ENCODE measurements at places on chromosomes 13 and 19.

GRCh38 chr19:34172661-34173192 lies 423 bp downstream of the LSM14A start:
- peak; percentile 34 for DNase-seq

DNA sequence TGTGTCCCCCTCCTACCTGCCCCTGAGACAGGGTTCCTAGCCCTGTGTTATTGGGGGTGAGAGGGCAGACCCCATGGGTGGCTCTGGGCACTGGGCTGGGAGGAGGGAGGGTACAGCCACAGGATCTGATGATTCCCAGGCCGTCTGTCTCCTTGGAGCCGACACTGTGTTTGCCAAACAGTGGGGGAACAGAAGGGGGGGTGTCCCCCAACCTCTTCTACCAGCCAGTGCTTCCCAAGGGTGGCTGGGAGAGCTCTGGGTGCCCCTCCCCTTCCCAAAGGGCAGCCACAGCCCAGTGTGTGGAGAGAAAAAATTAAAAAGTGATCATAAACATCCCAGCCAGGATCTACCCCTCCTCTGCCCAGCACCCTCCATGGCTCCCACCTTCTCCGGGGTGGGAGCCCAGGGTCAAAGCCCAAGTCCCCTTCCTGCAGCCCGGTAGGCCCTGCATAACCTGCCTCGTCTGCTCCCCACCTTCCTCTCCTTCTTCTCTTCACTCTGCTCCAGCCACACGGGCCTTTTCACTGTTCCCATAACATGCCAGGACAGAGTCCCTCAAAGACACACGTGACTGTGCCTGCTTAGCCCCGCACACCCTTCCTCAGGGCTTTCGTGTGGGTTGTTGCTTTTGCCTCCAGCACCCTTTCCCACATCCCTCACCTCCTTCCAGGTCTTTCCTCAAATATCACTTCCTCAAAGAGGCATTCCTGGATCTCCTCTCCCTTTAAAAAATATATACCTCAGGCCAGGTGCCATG lies 1.4 kb upstream of the PLIN4 start:
- DNase-seq = no peak

DNA sequence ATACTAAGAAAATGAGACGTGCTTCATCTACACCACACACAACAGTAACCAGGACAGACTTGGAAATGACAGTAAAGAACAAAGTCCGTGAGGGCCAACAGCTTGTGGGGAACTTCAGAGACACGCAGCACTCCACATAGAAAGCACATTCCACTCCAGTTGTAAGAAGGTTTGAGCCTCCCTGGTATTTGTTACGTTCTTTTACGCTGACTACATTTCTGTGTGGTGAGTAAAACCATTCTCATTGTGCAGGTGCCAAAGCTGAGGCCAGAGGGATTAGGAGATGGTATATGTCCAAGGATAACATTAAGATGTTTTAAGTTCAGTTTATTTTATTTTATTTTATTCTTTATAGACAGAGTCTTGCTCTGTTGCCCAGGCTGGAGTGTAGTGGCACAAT lies 1189.9 kb downstream of the UQCRFS1 start:
- no peak for DNase-seq

GRCh38 chr13:80577285-80577684 lies 236.4 kb upstream of the SPRY2 start:
- no peak for DNase-seq

- DNase-seq = no peak
Measured at GRCh38 chr19:18425515-18426415, 6.6 kb downstream of the SSBP4 start.

GRCh38 chr13:30119476-30119875 lies 187.9 kb downstream of the KATNAL1 start:
- no peak for DNase-seq

GRCh38 chr19:37074819-37075362 lies 3.3 kb upstream of the ZNF420 start:
- no peak for DNase-seq

- DNase-seq = no peak
Measured at GRCh38 chr13:70107125-70107497, 515 bp upstream of the ATXN8OS start.

DNA sequence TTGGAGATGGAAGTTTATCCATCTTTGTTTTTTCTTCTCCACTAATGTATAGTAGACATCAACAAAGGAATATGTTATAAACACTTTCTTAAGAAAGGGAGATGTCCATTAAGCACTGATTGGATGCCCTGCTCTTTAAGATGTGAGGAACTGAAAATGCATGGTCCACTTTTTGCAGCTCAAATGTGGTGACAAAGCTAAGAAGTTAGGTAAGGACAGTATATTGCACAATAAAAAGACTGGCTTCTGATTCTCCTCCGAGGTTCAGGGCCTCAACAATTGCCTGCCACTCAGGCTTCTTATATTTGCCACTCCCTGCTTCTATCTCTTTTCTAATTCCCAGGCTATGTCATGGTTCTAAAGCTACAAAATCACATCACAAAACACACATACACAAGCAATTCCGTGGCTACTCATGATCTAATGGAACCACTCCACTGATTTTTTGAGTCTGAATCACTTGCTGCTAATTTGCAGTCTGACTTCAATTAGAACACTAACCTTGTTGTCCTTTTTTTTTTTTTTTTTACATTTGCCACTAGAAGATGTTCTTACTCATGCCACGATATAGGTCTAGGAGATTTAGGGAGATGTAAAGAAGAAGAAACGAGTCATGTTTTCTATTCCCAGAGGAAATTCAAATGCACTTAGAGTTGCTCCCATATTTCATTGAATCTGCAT lies 29.6 kb upstream of the TNFSF11 start:
- no peak for DNase-seq

DNA sequence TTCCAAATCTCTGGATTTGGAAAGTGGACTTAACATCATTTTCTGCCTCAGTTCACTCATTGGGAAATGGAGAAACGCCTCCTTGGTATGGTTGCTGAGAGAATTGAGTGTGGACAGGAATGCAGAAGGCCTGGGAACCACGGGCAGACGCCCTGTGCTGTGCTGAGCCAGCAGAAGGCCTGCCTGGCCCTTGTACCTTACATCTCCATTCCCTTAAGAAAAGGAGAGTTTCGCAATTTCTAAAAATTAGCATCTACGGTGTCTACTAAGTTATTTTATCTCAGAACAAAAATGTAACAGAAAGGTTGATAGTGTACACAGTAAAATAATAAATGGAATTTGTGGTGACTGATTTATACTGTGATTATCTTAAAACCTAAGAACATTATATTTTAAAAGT lies 78.7 kb downstream of the IPO5 start:
- DNase-seq = no peak

DNA sequence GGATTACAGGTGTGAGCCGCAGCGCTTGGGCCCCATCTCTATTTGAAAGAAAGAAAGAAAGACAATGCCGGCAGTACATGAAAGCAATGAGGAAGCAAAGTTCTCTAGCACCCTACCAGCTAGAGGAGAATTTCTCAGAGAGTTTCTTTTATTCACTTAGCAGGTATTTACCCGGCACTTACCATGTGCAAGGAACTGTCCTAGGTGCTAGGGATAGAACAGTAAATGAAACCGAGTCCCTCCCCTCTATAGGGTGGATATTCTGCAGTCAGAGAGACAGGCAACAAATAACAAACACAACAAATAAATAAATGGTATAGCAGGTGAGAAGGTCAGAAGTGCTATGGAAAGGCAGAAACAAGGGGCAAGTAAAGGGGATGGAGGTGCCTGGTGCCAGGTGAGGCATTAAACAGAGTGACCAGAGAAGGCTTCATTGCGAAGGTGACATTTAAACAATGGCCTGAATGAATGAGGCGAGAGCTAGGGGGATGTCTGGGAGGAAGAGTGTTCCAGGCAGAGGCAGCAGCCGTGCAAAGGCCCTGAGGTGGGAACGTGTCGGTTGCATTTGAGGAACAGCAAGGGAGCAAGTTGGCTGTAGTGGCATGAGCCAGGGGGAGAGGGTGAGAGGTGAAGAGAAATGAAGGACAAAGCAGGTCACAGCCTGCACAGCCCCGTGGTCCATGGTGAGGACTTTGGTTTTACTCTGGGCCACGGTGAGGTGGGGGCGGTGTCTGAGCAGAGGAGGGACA lies 10.8 kb upstream of the MYH14 start:
- no peak for DNase-seq

- no peak for DNase-seq
Measured at GRCh38 chr19:28868836-28869235, 344.1 kb downstream of the UQCRFS1 start.

DNA sequence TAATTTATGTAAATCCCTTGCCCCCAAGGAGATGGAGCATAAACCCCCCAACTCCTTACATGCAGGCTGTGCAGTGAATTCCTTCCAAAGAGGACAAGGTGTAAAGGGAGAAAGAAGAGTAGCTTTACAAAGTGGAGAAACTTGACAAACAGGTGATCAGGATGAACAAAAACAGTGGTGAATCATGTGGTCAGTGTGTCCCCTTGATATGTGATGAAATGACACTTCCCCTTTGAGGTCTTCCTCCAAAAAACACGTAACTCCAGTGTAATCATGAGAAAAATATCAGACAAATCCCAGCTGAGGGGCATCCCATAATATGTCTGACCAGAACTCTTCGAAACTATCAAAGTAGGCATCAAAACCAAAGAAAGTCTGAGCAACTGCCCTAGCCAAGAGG lies 29.5 kb upstream of the AKT2 start:
- no peak for DNase-seq

DNA sequence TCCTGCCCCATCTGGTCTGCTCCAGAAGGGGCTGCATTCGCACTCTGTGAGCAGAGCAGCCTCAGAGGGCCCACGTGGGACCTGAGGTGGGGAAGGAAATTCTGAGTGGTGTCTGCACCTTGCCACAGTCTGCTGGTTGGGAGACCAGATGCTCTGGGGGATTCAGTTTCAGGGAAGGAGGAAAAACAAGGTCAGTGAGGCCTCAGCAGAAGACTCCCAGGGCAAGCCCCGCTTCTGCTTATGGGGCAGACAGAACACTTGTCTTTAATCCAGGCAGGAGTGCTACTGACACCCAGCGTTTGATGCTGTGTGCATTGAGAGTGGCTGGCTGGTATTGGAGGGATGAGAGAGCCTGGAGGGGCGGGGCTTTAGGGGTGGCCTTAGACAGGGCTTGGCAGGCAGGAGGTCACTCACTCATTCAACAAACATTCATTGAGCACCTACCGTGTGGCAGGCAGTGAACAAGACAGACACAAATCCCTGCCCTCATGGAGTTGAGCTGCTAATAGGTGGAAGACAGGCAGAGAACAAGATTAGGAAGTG lies 4.9 kb upstream of the CLEC17A start:
- no peak for DNase-seq

- DNase-seq = no peak
Measured at GRCh38 chr19:42480335-42481095, 37.8 kb upstream of the CXCL17 start.

DNA sequence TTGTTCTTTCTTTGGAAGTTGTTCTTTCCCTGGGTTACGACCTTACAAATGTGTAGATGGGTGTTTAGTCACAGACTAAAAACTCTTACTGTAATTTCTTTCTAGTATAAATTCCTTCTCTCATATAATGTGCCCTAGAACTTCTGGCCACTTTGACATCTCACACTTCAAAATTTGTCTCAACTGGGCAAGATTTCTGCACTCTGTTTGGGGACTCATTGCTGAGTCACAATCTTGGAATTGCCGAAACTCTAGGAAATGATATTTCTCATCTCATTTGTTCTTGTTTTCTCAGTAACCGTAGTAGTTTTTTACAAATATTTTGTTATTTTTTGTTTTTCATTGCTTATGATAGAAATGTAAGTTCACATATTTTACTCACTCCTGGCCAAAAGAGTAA lies 2523.2 kb upstream of the PCDH20 start:
- DNase-seq = no peak

GRCh38 chr19:48760504-48761205 lies 5.3 kb downstream of the FGF21 start:
- DNase-seq = no peak

DNA sequence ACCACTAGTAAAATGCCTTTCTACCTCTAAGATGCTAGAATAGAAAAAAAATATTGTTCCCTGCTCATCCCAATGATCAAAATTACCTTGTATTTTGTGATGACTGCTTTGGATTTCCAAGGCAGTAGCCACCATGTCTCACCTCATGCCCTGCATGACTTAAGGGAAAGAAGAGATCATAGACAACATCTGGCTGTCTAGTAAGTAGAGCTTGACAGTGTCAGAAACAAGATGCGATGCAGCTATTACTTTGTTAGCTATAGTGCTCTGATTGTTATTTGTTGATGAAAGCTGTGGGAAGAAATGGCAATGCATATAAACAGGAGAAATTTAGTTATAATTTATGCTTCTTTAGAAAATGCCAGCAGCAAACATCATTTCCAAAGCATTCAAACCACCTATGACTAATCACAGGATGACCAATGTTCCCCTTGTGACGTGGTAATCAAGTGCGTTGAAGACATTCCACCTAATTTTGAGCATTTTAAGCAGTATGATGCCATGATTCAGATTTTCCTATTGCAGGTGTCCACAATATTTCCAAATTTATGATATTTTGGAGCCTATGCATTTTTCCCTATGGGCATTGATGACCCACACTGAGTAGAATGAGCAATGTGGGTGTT lies 308.3 kb downstream of the KCNRG start:
- no peak for DNase-seq

DNA sequence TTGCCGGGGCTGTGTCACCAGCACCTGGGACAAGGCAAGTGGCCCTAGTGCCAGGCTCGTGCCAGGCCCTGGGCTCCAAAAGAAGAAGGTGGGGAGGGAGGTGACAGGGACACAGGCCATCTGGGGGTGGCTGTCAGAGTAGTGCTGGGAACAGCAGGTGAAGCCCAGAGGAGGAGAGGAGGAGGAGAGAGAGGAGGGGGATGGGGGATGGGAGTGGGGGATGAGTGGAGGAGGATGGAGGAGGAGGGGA lies 18.7 kb downstream of the LSM4 start:
- DNase-seq = no peak

DNA sequence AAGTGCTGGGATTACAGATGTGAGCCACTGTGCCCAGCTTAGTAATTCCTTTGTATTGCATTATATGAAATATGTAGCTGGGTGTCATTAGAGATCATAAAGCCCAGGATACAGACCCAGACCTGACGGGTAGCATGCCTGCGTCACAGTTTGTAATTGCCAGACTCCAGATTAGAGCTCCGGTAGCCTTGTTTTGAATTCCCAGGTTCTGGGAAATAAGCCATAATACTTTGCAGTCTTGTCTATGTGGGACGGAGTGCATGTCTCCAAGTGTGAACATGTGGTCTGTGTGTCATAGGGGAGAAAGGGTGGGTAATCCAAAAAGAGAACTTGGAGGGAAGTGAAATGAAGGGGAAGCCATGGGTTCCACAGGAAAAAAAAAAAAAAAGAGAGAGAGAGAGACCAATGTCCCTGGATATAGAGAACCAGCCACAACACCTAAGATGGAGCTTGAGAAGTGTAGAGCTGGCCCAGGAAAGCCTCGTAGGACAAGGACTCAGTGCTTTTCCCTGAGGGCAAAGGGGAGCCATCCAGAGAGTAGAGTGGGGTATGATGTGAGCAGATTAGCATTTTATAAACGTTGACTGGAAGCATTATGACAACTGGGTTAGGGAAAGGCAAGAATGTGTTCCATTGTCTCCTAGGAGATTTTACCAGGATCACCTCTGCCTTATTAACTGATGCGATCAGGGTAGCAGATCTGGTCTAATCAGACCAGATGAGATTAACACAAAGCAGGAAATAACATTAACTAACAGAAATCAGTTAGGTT lies 2.6 kb downstream of the ZSCAN4 start:
- no peak for DNase-seq
